NCI-H2171 (cell line): ENCODE measurements at places on chromosomes 7 and 10.

DNA sequence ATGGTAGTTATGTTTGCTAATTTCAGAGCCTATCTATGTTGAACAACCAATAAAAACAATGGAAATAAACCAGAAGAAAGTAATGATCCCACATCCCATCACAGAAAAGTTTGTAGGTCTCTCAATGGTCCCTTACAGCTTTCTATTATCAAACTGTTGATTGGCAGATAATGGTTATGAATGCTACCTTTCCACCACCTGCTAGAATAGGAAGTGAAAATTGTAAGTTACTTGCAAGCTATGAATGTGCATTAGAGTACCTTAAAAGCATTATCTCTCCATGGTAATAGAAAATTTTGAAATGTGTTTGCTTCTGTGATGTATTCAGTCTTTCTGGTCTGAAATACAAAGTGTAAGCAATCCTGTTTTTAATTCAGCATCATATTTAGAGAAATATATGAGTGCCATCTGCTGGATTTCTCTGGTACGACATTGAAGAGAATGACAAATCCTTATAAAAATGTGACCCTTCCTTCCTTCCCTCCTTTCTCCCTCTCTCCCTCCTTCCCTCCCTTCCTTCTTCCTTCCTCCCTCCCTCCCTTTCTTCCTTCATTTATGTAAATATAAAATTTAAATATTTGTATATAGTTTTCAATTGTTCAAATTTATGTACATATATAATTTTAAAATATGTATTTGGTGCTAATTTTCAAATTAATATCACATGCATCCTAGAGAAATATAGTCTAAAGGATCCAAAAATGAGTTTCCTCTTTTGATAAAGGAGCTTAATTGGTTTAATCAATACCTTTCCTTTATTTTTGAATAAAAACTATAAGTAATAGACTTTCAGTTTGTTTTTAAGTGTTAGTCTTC is 41.4 kb upstream of the PNLIPRP3 start:
- peak; percentile 7 for DNase-seq

DNA sequence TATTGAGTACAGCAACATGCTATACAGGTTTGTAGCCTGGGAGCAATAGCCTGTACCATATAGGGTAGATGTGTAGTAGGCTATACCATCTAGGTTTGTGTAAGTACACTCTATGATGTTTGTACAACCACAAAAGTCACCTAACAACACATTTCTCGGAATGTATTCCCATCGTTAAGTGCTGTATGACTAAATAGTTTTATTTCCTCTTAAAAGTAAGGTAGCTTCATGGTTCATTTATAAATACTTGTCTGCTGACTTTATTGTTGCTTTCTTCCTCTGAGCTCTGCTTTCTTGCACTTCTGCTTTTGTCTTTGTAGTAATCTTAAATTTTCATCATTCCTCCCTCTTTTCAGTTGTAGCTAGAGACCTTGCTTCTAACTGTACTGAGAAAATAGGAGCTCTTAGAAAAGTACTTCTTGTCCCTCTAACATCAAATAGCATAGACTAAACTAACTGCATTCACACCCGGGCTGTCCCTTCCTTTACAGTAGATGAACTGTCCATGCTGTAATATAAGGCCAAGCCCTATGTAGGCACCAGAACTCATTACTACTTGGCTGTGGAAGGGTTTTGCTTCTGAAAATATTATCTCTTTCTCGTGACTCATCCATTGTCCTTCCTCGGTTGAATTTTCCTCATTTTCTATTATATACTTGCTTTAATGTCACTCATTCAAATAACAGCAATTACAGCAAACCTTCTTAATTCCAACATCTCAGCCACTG is 55.4 kb upstream of the FAM3C start:
- no peak for DNase-seq

- DNase-seq: no peak
Measured at GRCh38 chr7:151868396-151869108, 8.4 kb downstream of the PRKAG2 start.

DNA sequence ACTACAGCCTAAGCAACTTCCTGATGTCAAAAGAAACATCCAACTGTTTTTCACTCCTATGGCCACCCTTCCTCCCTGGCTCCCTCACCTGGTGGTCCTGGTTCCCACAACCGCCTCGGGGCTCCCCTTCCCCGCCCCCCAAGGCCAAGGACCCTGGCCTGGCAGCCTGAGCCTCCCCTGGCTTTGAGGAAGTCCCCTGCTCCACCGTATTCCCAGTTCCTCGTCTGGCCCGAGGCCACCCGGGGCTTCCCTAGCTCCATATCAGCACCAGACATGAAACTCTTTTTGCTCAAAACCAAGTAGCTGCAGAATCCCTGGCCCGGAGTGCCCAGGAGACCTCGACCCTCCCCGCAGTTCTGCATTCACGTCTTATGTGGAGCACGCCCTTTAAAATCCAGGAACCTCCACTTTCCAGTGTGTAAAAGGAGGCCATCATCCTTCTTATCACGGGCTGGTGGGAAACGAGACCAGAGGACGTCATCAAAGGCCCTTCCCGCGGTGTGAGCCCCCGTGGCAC is 82.9 kb downstream of the PRKAG2 start:
- DNase-seq: no peak

DNA sequence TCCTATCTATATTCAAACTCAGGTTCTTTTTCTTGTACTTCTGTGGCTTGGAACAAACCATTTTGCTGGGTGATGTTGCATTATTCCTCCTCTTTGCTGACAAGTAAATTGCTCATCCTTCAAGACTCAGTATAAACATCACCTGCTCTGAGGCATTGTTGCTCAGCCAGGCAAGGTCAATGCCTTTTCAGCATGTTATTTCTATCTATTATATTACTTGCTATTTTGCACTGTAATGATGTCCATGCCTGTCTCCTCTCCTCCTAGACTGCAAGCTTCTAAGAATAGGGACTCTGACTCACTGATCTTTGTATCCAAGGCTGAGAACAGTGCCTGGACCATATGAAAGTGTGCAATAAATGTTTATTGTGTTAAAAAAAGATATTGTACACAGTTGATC is 293.8 kb downstream of the RNLS start:
- no peak for DNase-seq

GRCh38 chr10:121838149-121838548 is 89.7 kb downstream of the ATE1 start:
- DNase-seq: no peak

GRCh38 chr10:114933588-114933987 is 4.4 kb upstream of the TRUB1 start:
- DNase-seq: no peak

DNA sequence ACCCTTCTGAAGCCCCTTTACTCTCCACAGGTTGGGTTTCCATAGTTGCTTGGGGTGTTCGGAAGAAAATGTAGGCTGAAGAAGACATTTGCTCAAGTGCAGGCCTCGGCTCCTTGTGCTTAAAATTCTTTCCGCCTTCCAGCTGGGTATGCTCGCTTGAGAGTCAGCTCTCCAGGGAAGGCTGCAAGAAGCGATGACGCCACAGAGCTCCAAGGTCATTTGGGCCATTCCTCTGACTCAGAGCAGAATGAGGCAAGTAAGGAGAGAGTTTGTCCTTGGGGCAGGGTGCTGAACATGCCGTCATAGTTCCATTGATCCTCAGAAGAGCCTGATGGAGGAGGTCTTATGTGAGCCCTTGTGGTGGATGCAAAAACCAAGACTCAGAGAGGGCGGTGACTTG is 27.4 kb upstream of the HSPA12A start:
- DNase-seq: no peak

GRCh38 chr10:11345224-11346054 is 266.0 kb downstream of the USP6NL start:
- no peak for DNase-seq

DNA sequence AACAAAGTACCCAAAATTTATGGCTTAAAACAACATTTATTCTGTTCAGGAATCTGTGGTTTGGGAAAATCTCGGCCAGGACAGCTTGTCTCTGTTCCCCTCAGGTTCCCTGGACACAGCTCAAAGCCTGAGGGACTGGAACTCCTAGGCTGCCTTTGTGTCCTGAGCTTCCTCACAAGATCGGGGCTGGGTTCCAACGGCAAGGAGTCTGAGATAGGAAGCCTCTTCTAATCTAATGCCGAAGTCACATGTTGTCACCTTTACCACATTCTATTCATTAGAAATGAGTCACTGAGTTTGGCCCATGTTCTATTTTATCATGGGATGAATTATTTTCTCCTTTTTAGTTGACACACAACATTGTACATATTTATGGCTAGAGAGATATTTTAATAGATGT is 80.5 kb downstream of the ANKRD26 start:
- DNase-seq: no peak

DNA sequence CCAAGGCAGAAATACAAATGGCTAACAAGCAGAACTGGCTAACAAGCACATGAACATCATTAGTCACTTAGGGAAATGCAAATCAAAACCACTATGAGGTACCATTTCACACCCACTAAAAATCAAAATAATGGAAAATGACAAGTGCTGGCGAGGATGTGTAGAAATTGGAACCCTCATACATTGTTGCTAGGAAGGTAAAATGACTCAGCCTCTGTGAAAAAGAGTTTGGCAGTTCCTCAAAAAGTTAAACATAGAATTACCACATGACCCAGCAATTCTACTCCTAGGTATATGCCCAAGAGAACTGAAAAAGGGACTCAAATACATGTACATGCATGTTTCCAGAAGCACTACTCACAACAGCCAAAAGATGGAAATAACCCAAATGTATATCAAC is 52.8 kb upstream of the ANAPC16 start:
- no peak for DNase-seq

DNA sequence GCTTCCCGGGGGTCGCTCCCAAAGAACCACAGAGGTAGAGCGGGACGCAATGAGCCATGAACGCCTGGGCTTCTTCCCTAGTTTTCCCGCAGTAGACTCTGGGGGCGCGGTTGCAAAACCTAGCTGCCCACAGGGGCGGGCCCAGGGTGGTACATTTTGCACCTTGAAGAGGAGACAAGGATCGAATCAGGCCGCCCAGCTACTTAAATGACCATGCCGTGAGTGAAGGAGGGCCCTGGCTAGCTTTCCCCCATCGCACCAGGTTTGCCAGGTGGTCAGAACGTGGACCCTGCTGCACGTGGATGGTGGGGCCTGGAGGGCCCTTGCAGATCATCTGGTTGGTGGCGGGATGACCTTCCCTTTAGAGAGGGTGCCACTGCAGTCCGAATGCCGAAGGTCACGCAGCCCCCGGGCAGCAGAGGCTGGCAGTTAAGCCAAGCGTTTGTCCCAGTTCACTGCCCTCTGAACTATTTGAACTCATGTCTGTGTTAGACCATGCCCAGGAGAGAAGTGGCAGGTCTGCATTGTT is 604 bp upstream of the SHTN1 start:
- DNase-seq: no peak

DNA sequence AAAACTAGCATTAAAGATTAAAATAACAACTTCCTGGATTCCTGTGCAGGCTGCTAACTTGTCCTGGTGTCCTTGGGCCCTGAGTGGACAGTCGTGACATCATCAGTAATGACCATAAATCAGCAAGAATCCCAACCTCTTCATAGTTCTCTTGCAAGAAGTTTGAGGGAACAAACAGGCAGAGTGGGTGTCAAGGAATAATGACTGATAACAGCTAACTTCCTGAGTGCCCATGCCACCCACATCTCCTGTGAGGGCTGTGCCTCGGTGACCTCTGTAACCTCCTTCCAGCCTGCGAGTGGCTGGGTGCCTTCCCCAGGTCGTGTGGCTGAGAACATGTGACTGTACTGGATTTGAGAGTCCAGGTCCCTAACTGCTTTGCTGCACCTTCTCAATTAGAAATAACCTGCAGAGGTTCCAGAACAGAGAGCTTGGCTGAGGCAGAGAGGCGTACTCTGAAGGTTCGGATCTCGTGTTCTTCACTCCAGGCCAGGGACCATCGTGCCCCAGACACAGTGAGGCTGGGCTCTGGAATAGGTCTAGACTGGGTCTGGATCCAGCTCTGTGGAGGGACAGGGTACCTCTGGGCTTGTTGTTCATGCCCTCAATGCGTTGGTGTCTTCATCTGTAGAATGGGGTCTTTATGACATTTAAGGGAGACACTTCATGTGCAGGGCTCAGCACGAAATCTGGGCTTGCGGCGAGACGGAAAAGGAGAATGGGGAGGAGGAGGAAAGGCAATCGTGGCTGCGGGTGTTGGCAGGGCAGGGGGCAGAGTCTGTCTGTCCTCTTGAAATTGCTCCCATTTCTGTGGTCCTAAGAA is 313.1 kb upstream of the ZNF32 start:
- DNase-seq: no peak

GRCh38 chr7:50956522-50957155 is 173.9 kb upstream of the GRB10 start:
- DNase-seq: no peak

- no peak for DNase-seq
Measured at GRCh38 chr7:106952001-106952657, 87.0 kb downstream of the PIK3CG start.

DNA sequence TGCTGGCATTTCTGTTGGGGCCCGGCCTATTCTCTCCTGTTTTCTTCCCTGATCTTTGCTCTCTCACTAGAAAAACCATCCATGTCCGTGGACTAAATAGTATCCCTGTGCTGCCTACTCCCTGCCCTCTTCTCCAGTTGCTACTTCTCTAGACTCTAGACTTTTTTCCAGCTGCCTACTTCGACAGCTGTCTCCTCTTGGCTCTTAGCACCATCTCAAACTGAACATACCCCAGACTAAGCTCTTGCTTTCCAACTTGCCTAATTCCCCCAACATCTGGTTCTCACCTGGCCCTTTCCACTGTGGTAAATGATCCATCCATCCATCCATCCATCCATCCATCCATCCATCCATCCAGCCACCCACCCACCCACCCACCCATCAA is 19.5 kb downstream of the ADCYAP1R1 start:
- no peak for DNase-seq

DNA sequence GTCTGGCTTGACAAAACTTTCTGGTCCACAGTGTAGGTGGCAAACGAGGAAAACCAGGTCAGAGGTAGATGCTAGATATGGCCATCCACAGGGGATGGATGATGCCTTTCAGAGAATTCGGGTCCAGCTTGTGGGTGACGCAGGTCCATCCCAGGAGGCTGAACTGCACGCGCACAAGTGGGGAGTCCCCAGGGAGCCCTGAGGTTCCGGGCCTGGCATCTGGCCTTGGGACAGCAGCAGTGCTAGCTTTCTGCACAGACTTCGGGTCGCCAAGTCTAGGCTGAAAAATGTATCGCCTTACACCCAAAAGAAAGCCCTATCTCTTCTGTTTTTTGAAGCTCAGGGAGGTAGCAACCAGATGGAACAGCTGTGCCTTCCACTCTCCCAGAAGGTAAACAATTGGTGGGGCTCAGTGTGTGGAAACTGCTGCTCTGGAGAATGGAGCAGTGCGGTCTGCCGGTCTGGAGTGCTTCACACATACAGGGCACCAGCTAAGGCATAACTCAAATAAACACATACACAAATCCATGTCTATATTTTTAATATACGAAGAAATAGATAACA is 119.3 kb upstream of the ACBD5 start:
- DNase-seq: peak; percentile 86

DNA sequence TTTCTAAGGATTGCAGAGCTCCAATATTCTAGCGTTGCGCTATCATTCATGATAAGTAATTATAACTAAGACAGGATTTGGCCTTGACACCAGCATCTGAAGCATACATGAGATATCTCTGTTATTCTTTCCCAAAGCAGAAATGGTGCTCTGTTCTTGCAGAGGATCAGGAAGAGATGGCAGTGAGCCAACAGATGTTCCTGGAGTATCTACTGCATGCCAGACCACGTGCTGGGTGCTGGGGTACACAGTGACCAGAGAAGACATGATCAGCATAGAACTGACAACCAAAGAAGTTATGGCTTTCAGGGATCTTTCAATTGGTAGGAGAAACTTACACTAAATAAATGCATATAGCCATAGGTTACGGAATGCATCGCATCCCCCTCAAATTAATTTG is 63.7 kb upstream of the PLXNA4 start:
- DNase-seq: no peak
